ENCODE measurements at places on chromosomes 2 and 18. TPM values are rescaled to one million over a fixed set of nuclear protein-coding genes. Genes with fewer than 3 reads are reported as not detected.

METTL4 gene
- total RNA-seq = 14.3 TPM

GRCh38 chr18:80200171-80200931 lies 47.0 kb downstream of the PARD6G start:
- peak; percentile 45 for DNase-seq

DNA sequence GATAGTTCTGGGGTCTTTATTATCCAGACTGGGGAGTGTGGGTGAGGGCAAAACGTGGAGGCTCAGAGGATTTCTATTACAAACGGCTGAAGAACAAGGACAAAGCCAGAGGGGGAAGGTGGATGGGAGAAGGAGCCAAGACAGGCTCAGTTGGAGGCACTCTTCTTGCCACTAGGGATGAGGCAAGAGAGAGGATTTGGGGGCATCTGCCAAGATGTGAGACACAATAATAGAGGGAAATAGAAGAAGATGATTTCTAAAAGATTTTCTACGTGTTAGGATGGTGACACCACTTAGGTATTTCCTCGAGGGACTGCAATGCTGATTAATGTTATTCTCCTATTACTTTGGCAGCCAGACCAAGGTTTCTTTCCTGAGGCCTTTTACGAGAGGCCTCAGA lies 71.8 kb downstream of the APOB start:
- no peak for DNase-seq

DNA sequence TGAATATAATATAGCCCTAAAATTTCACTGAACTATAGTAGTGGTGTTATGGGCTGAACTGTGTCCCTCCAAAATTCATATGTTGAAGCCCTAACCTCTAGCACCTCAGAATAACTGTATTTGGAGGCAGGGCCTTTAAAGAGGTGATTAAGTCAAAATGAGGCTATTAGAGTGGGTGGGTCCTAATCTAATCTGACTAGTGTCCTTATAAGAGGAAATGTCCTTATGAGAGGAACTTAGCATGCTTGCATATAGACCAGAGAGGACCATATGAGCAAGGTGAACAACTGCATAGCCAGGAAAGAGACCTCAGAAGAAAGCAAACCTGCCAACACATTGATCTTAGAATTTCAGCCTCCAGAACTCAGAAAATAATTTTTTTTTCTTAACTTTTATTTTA lies 238.4 kb downstream of the ZEB2 start:
- DNase-seq = no peak

- DNase-seq = peak; percentile 77
Measured at GRCh38 chr2:98795891-98796676, 65.2 kb upstream of the MGAT4A start.

DNA sequence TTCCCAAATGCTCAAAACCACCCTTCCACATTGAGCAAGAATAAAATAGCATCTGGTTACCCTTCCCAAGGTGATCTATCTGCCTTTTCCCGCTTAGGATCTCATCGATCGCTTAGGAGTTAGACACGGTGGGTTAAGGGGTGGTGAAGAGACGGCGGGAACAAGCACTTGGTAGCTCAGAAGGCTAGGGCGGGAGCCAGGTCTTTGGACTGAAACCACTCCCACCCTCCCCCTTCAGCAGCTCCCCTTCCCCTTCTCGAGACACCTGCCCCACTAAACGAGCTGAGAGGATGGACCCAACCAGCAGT lies 513 bp downstream of the THOC1 start:
- DNase-seq = no peak

- DNase-seq = peak; percentile 21
Measured at GRCh38 chr2:54763636-54764291, 40.3 kb downstream of the EML6 start.

- no peak for DNase-seq
Measured at GRCh38 chr2:33370636-33371265, 105.7 kb upstream of the RASGRP3 start.
